ENCODE measurements at places on chromosomes 2 and 18.

DNA sequence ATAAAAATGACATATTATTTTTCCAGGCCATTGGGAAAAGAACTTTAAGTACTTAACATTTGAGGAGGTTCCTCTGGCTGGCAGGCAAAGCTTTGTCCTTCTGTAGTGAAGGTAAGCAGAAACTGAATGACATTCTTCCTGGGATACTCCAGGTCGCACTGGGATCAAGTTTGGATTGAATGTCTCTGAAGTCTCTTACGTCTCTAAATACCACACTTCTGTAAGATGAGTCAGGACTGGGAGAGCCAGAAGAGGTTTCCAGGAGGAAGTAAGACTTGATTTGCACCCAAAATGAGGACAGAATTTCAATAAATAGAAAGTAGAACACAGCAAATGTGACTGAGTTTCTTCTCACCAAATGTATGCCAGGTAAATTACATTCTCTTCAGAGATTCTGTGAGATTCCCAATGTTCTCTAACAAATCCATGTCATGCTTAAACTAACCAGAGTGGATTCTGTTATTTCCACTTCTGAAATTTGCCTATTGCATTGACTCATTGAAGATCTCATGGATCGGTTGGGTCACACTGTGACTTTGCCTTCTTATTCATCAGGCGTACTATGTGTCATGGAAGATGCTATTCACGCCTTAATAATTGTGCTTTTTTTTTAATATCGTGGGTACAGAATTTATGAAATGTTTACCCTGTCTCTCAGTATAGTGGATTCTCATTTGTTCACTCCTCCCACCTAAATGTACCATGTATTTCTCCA, 25.5 kb upstream of the VIT start:
- no peak for DNase-seq

DNA sequence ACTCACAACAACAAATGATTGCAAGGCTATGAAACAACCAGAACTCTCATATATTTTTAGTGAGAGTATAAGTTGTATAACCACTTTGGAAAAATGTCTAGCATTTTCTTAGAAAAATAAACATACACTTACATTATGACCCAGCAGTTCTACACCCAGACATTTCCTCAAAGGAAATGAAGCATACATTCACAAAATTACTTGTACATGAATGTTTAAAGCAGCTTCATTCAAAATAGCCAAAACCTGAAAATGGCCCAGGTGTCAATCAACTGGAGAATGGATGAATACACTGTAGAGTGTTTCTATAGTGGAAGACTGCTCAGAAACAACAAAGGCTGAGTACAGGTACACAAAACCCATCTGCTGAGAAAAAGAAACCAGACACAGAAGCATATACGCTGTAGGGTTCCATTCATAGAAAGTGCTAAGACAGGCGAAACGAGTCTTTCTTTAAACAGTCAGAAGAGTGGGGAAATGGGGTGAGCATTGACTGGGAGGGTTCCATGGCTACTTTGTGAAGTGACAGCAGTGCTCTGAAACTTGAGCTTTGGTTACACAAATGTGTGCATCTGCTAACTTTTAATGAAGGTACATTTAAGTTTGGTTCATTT, 799.0 kb downstream of the DCDC2C start:
- no peak for DNase-seq

DNA sequence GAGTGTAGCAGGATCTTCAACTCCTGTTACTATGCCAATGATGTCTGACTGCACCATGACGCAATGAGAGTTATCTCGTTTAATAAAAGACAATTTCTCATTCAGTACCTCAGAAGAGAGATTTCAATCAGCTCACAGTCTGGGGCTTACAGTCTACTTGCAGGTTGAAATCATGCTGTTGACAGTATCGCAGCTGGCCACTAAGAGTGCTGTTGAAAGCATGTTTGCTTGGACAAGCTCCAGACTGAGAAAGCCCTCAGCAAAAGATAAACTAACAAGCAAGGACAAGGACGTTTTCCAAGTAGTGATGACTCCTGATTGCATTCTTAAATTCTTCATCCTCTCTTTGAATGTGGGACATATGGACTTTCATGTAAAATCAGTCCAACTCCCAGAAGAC, 145.2 kb upstream of the SYT4 start:
- DNase-seq, result no peak

- no peak for DNase-seq
These were observed 6.2 kb upstream of the PLCL1 start for GRCh38 chr2:197798187-197798586.

DNA sequence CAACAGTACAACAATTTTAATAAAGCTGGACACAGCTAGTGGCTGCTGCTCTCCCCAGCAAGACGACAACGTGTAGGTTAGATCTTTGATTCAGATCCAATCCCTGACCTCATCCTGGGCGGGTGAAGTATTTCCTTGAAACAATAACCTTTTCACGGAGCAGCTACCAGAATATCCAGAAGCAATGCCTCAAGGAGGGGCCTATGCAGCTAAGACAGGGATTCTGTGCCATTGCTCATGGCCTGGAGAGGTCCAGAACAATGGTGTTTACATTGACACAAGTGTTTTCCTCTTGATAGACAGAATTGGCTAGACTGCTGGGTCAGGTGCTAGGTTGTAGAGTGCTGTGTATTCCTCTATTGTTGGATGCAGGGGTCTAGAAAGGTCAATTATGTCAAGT, 520.1 kb downstream of the BCL11A start:
- DNase-seq, result no peak

- DNase-seq, result no peak
These were observed 316 bp downstream of the GRP start for GRCh38 chr18:59220164-59220783.

DNA sequence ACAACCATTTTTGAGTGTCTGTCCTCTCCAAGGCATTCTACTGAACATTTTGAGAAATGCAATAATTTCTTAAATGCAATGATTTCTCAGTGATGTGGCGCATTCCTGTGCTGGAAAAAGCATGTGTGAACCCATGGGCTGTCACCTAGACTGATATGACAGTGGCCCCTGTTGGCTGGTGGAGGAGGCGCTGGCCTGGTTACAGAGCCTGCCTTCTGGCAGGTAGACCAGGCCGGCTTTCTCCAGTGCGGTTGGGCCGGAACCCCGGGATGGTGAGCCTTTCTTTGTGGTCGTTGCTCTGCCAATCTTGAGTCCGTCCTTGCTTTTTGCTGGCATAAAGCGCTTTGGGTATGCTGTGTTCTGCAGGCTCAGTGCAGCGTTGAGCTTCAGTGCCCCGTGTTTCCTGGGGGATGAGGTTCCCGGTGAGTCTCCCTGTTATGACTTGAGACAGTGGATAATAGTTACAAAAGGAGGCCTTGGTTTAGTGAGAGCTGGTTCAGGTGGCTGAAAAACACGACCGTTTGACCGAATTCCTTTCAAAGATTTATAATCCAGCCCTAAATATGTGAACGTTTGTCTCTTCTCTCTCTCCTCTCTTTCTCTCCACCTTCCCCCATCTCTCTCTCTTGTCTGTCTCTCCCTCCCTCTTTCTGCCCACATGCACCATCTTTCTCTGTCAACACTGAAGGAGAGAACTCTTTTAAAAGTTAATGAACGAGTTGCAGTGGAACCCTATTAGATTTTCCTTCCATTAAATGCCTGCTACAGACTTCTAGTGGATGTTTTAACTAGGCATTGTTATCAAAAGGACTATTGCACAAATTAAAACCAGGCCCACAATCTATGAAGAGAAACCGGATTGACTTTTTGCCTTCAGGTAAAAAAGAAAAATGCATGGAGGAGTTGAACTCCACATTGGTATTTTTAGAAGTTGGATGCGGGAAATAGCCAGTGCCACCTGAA, 34.0 kb downstream of the TSHZ1 start:
- DNase-seq, result no peak

DNA sequence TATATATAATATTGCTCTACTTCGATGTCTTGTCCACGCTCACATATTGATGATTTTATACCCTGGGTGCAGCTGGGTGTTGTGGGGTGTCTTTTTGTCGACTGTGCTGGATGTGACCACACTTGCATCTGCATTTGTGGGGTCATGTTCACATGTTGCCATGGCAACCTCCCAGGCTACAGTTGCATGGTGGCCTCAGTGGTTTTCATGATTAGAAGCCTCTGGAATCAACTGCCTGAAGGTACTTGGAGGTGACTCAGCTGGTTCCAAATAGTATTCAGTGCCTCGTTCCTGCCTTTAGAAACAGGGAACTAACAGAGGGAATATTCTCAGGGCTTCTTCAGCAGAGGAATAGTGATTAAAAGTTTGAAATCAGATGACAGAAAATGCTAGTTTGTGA, 166.3 kb upstream of the NYAP2 start:
- DNase-seq, result no peak

Measured in mesothelial cell of epicardium (in vitro differentiated cells).